ENCODE measurements at places on chromosomes 13 and 19.

GRCh38 chr19:30358821-30359580 lies 13.2 kb upstream of the ZNF536 start:
- no peak for DNase-seq

DNA sequence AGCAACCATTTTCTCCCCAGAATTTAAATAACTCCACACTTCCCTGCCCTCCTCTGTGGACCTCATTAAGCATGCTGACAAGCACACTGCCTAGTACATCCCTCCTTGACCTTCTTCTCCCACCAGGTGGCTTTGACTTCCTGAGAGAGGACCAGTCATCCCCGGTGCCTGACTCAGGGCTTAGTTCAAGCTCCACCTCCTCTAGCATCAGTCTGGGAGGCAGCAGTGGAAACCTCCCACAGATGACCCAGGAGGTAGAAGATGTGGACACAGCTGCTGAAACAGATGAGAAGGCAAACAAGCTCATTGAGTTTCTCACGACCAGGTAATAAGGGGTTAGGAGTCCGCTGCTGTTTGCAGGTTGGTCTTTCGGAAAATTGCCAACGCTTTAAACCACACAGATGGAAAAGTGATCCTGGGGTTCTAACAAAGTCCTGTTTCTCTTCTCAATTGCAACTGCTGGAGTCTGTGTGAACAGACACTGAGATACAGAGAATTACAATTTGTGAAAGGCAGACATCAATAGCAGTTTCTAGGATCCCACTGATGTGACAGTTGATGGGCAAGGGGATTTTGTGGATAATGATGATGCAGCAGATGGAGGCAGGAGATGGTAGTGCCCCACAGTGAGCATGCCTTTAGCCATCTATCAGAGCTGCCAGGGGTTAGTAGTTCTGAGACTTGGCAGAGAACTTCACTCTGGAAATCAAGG lies 86.7 kb downstream of the ZAR1L start:
- DNase-seq = no peak

DNA sequence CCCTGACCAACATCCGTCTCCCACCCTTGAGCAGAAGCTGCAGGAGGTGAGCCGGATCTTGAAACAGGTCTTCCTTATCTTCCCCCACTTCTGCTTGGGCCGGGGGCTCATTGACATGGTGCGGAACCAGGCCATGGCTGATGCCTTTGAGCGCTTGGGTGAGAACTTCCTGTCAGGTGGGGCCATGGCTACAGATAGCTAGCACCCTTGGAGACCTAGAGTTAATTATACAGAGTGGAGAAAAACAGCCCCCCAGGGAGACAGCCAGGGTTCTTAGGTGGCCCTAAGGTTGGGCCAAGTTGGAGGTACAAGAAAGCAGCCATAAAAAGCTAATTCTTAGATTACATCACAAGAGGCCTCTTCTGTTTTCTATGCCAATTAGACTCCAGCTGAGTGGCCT lies 8.9 kb upstream of the ARHGAP45 start:
- no peak for DNase-seq

- DNase-seq = no peak
Observed at GRCh38 chr13:112840472-112841302, 128.3 kb upstream of the MCF2L start.

Measured in T-helper 9 cell (primary cell).